ENCODE measurements at places on chromosomes 16 and 17.

DNA sequence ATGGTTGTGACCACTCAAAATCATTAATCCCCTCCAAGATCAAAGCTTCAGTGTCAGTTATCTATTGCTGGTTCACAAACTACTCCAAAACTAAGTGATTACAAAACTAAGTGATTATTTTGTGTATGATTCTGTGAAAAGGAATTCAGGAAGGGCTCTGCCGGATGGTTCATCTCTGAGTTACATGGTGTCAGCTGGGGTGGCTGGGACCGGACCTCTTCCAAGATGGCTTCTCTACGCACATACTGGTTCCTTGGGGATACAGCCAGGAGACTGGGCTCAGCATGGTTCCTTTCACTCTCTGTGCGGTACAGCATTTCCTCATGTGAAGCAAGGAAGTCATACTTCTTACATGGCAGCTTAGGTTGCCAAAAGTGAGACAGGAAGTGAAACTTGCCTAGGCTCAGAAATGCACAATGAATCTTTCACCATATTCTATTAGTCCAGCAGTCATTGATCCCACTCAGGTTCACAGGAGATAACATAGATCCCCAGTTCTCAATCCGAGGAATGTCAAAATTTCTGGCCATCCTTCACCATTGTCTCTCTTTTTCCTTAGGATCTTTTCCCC, 97.9 kb upstream of the IRX6 start:
- DNase-seq: no peak

DNA sequence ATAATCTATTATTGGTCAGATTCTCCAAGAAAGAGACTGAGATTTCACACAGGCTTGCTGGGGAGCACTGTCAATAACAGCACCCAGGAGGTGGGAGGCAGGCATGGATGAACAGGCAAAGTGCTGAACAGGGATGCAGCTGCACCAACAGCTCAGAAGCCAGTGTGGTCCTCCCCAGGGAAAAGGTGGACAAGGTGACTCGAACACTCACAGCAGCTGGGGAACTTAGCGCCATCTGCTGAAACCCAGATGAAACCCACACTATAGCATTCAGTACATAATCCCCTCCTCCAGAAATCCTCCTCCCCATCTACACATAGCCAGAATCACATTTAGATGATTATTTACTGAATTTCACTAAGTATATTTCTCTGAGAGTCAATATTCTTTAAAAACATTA, 255.2 kb upstream of the WSB1 start:
- no peak for DNase-seq

DNA sequence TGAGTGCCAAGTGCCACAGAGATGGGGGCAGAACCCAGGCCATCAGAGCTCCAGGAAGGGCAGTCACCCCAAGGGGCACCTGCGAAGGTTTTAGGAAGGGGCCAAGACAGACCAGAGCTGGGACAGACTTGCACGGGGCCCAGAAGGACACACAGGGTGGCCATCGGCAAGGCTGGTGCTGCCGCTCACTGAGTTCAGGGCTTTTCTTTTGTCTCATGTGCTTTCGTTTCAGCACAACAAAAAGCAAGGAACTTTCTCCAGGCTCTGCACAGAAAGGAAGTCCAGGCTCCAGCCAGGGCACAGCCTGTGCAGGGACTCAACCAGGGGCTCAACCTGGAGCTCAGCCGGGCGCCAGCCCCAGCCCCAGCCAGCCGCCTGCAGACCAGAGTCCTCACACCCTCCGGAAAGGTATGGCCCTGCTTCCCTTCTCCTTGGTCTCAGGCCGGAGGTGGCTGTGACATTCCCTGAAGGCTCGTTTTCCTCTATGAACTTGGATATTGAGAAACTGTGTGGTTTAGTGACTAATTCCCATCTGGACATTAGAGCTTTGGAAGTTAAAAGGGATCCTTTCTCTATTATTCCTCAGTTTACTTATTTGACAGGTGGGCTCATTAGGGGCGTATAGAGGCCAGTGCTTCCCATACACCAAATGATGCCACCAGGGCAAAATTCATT, 37.9 kb downstream of the ELAC2 start:
- no peak for DNase-seq

GRCh38 chr17:76384987-76385891, 830 bp downstream of the SPHK1 start:
- DNase-seq: peak; percentile 17

- no peak for DNase-seq
These were observed 3.9 kb downstream of the DEXI start for GRCh38 chr16:10938321-10938720.
